ENCODE measurements at places on chromosomes 2 and 18. TPM values are rescaled to one million over a fixed set of nuclear protein-coding genes. Genes with fewer than 3 reads are reported as not detected.

DNA sequence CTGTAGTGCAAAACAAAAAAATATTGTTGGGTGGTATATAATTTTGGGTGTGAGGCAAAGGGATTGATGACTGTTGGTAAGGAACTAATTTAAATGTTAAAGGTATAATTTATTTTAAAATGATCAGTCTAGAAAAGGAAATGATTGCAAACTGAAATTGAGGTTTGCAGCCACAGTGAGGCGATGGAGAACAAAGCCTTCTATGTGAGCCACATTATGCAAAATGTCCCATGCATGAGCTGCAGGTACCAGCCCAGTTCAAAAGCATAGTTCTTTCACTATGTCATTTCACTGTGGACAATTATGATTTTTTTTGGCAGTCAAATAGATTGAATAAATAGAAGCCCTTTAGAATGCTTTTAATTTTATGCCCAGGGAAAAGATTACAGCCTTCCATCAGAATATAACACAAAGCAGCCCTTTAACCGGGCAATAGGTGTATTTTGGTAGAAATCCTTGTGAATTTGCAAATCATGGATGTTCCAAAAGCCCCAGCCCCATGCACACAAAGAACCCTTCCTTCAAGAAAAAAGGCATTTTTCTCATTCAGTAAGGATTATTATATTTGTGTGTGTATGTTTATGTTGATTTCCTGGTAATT lies 1.7 kb downstream of the MAP2 start:
- no peak overlapping the region for H3K4me3 ChIP-seq
- H3K4me1 ChIP-seq: no peaks in the 10 kb centered on the region
- DNase-seq: no peak
- H3K36me3 ChIP-seq: no peaks in the 10 kb centered on the region
- no peaks in the 10 kb centered on the region for H3K27me3 ChIP-seq
- H3K27ac ChIP-seq: no peak overlapping the region

- H3K4me3 ChIP-seq: no peak overlapping the region
- no peaks in the 10 kb centered on the region for H3K4me1 ChIP-seq
- no peaks in the 10 kb centered on the region for H3K27me3 ChIP-seq
- H3K36me3 ChIP-seq: no peaks in the 10 kb centered on the region
- H3K27ac ChIP-seq: no peak overlapping the region
- DNase-seq: no peak
Observed at GRCh38 chr2:222572264-222572721, 83.6 kb downstream of the FARSB start.

The PROM2 gene
- not detected for polyA plus RNA-seq

- H3K27me3 ChIP-seq: no peaks in the 10 kb centered on the region
- no peaks in the 10 kb centered on the region for H3K4me1 ChIP-seq
- no peak overlapping the region for H3K27ac ChIP-seq
- DNase-seq: no peak
- H3K4me3 ChIP-seq: no peak overlapping the region
Observed at GRCh38 chr18:45540125-45540524, 75.2 kb upstream of the SLC14A2 start.

- no peaks in the 10 kb centered on the region for H3K4me1 ChIP-seq
- no peak overlapping the region for H3K4me3 ChIP-seq
- H3K27me3 ChIP-seq: no peaks in the 10 kb centered on the region
- H3K36me3 ChIP-seq: no peaks in the 10 kb centered on the region
- no peak overlapping the region for H3K27ac ChIP-seq
- no peak for DNase-seq
Observed at GRCh38 chr18:34873986-34874580, 164.0 kb downstream of the DTNA start.

The GPR75 gene
- polyA plus RNA-seq: not detected

- H3K4me1 ChIP-seq: no peaks in the 10 kb centered on the region
- no peak overlapping the region for H3K4me3 ChIP-seq
- H3K27me3 ChIP-seq: no peaks in the 10 kb centered on the region
Observed at GRCh38 chr2:3324404-3325281, 53.0 kb downstream of the EIPR1 start.

The MATN3 gene
- polyA plus RNA-seq: not detected

DNA sequence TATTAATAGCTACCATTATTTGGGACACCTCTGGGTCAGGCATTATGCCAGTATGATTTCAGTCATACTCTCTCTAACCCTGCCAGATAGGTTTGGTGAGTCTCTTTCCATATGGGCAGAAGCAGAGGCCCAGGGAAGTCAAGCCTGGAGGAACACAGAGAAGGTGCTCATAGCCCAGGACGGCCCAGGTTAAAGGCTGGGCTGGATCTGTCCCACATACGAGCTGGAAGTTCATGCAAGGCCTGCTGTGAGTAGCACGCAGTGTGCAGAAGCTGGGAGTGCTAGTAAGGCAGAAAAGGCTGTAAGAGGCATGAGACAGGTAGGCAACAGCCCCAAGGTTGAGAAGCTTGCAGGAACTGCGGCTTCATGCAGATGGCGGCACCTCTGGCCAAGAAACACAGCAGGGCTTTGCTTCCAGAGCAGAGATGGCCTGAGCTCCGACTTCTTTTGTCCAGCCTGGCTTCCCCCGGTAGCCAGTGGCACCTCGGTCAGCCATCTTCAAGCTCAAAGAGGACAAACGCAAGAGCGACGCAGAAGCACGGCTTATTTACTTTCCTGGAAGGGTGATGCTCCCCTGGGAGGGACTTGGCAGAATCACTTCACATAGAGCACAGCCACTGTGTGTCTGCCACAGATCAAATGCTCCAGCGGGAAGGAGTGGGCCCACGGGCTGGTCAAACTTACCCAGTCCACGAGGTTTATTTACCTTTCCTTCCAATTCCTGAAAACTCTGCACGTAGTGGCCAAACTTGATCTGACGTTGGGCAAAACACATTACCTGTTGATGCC lies 58.5 kb upstream of the MAP4K4 start:
- H3K4me1 ChIP-seq: no peaks in the 10 kb centered on the region
- no peaks in the 10 kb centered on the region for H3K27me3 ChIP-seq
- no peak for DNase-seq
- no peak overlapping the region for H3K4me3 ChIP-seq
- no peak overlapping the region for H3K27ac ChIP-seq

GRCh38 chr18:35592298-35592697 lies 10.8 kb downstream of the GALNT1 start:
- H3K4me1 ChIP-seq: no peaks in the 10 kb centered on the region
- no peaks in the 10 kb centered on the region for H3K27me3 ChIP-seq
- H3K4me3 ChIP-seq: no peak overlapping the region
- no peak for DNase-seq

DNA sequence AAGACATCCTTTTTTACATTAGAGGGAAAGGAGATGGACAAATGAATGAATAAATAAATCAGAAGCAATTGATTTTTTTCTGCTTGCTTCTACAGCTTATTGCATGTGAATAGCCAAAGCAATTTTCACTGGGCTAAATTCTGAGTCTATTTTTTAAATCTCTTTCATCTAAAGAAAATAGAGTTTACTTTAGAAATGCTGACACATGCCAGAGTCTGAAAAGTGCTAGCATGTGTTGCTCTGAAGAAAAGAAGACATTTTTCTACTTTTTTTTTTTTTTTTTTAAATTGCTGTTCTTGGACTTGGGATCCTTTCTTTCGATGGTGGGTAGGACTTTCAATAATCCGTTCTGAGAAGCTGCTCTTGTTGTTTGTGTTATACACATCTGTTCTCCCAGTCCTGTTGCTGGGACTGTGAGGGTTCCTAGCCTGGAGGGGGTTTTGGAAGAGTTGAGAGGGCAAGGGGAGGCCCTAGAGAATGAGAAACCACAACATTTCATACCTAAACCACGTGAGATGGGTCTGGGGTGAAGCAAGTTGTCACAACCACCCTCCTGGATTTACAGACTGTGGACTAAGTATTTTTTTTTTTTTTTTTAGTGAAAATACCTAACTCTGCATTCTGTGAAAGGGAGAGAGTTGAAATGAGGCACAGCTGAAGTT lies 193.5 kb downstream of the PRKCE start:
- H3K27ac ChIP-seq: no peak overlapping the region
- peaks cover 6% of the 10 kb centered on the region for H3K4me1 ChIP-seq
- DNase-seq: no peak
- H3K36me3 ChIP-seq: no peaks in the 10 kb centered on the region
- H3K4me3 ChIP-seq: no peak overlapping the region

GRCh38 chr2:201972621-201973255 lies 60.9 kb upstream of the FZD7 start:
- no peak for DNase-seq
- no peaks in the 10 kb centered on the region for H3K27me3 ChIP-seq
- H3K27ac ChIP-seq: no peak overlapping the region
- no peaks in the 10 kb centered on the region for H3K4me1 ChIP-seq
- H3K36me3 ChIP-seq: no peaks in the 10 kb centered on the region

- no peaks in the 10 kb centered on the region for H3K4me1 ChIP-seq
- H3K36me3 ChIP-seq: no peaks in the 10 kb centered on the region
- DNase-seq: no peak
- H3K27ac ChIP-seq: no peak overlapping the region
- no peak overlapping the region for H3K4me3 ChIP-seq
- H3K27me3 ChIP-seq: peaks cover 2% of the 10 kb centered on the region
Observed at GRCh38 chr2:36616947-36617346, 19.0 kb upstream of the FEZ2 start.

The AGXT gene
- polyA plus RNA-seq: not detected

GRCh38 chr18:61753373-61753772 lies 139.4 kb downstream of the RNF152 start:
- no peak overlapping the region for H3K4me3 ChIP-seq
- no peaks in the 10 kb centered on the region for H3K36me3 ChIP-seq
- DNase-seq: no peak
- H3K27ac ChIP-seq: no peak overlapping the region
- no peaks in the 10 kb centered on the region for H3K4me1 ChIP-seq
- no peaks in the 10 kb centered on the region for H3K27me3 ChIP-seq

The FAM110C gene
- 0.15 TPM for polyA plus RNA-seq

- DNase-seq: no peak
- H3K27ac ChIP-seq: no peak overlapping the region
- no peak overlapping the region for H3K4me3 ChIP-seq
Observed at GRCh38 chr2:86293612-86294011, 43.8 kb downstream of the REEP1 start.

- no peak for DNase-seq
- H3K4me1 ChIP-seq: no peaks in the 10 kb centered on the region
- H3K4me3 ChIP-seq: no peak overlapping the region
- H3K36me3 ChIP-seq: peaks cover 17% of the 10 kb centered on the region
- no peak overlapping the region for H3K27ac ChIP-seq
Observed at GRCh38 chr2:63596401-63596883, 7.7 kb downstream of the MDH1 start.

DNA sequence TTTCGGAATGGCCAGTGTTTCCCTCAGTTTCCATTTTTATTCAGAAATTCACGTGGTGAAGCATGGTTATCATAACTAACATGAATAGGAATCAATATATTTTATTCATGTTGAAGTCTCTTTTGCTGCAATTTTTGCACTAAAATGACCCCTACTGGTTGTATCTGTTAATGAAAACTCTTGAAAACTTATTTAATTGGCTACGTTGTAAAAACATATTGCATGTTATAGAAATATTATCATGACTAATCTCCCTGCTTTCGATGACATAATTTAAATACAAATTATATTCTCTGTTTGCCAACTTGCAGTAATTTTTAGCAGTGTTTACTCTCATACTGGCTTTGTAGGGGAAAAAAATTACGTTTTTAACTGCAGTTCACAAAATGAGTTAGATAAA lies 3.5 kb downstream of the CRIM1 start:
- H3K27ac ChIP-seq: no peak overlapping the region
- H3K36me3 ChIP-seq: no peaks in the 10 kb centered on the region
- H3K27me3 ChIP-seq: peaks cover 4% of the 10 kb centered on the region
- no peak overlapping the region for H3K4me3 ChIP-seq

The CD207 gene
- not detected for polyA plus RNA-seq

DNA sequence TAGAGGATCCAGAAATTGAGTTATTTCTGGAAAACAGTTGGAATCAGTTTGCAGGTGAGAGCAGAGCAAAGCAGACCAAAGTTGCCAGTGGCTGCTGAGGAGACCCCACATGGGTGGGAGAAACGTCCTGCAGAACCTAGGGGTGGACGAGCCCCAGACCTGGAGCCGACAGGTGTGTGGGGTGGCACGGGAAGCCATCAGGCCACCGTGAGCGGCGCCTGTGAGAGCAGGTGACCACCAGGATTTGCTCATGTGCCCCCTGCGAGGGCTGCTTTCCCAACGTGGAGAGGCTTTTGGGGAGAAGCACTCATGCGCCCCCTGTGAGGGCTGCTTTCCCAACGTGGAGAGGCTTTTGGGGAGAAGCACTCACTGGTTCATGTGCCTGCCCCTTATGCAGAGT lies 116.8 kb upstream of the NFATC1 start:
- H3K27me3 ChIP-seq: no peaks in the 10 kb centered on the region
- H3K4me1 ChIP-seq: no peaks in the 10 kb centered on the region
- DNase-seq: no peak
- H3K27ac ChIP-seq: no peak overlapping the region

DNA sequence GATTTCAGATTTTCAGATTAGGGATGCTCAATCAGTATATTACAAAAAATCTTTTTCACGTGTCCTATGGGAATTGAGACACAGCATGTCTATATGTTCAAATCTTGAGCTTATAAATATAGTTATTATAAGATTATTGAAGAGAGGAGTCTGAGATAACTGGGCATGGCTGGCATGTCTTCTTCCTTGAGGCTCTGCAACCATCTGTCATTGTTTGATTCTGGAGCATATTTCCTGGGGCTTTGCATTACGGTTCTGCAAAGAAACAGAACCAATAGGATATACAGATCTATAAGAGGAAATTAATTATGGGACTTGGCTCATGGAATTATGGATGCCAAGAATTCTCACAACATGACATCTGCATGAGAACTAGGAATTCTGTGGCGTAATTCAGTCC lies 386.1 kb downstream of the SOCS6 start:
- H3K36me3 ChIP-seq: no peaks in the 10 kb centered on the region
- DNase-seq: no peak
- no peak overlapping the region for H3K4me3 ChIP-seq
- H3K27me3 ChIP-seq: no peaks in the 10 kb centered on the region
- H3K27ac ChIP-seq: no peak overlapping the region

The RIT2 gene
- not detected for polyA plus RNA-seq

- no peaks in the 10 kb centered on the region for H3K4me1 ChIP-seq
- no peak overlapping the region for H3K4me3 ChIP-seq
- no peak overlapping the region for H3K27ac ChIP-seq
- H3K27me3 ChIP-seq: no peaks in the 10 kb centered on the region
- no peak for DNase-seq
- no peaks in the 10 kb centered on the region for H3K36me3 ChIP-seq
Observed at GRCh38 chr2:4464634-4465266, 761.4 kb downstream of the DCDC2C start.

The TMEM247 gene
- polyA plus RNA-seq: not detected
